ENCODE measurements at places on chromosomes 16 and 17.
A peak's percentile ranks its signal among the peaks of the same experiment; 100 is the strongest.

DNA sequence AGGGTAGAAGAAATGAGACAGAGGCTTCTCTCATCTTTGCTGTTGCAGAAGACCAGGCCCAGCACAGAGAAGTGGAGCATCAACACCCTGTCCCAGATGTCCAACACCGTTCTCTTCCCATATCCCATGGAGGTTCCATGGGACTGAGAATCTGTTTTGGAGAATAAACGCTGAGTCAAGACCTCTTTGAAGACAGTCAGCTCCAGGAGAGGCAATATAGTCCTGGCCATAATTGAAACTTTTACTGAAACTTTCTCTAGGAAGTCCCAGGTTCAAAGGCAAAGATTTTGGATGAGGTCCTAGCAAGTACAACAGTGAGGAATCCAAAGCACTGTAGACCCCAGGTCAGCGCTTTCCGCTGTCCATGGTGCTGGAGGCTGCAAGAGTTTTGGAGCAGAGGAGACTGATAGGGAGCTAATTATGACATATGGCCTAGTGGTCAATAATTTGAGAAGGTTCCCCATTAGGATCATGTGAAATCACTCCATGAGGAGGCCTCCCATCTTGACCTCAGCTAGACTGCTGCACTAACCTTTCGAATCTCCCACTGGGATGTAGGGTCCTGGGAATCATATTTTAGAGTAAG, 36.0 kb downstream of the OSBPL7 start:
- DNase-seq = peak; percentile 45

- DNase-seq = no peak
Observed at GRCh38 chr17:30398328-30399041, 19.8 kb downstream of the CPD start.

DNA sequence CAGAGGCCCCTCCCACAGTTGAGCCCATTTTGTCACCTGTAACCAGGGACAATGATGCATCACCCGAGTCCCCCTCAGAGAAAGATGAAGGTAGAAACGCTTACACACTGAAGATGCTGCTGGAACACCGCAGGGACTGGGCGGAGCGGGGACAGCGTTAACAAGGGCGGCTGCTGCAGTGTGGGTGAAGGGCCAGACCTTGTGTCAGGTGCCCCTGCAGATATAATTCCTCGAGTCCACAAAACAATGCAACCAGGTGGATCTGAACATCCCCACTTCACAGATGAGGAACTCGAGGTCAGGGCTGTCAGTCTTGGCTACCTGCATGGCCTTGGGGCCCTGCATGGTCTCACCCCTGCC, 6.3 kb upstream of the MAPK7 start:
- no peak for DNase-seq

DNA sequence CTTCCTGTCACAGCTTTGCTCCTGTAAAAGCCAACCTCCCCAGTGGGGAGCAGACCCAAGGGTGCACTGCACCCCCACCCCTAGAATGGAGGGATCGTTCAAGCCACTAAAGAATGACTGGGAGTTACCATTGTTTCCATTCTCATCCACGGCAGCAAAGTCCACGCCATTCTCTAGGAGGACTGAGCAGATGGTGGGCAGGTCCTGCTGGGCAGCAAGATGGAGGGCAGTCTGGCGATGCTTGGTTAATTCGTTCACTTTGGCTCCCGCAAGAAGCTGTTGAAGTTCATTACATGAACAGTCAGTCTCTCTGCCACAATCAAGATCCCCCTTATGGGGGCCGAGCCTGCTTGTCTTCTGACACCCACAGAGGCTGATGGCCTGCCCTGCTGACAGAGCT, 30.8 kb downstream of the CYB5D2 start:
- DNase-seq = no peak

DNA sequence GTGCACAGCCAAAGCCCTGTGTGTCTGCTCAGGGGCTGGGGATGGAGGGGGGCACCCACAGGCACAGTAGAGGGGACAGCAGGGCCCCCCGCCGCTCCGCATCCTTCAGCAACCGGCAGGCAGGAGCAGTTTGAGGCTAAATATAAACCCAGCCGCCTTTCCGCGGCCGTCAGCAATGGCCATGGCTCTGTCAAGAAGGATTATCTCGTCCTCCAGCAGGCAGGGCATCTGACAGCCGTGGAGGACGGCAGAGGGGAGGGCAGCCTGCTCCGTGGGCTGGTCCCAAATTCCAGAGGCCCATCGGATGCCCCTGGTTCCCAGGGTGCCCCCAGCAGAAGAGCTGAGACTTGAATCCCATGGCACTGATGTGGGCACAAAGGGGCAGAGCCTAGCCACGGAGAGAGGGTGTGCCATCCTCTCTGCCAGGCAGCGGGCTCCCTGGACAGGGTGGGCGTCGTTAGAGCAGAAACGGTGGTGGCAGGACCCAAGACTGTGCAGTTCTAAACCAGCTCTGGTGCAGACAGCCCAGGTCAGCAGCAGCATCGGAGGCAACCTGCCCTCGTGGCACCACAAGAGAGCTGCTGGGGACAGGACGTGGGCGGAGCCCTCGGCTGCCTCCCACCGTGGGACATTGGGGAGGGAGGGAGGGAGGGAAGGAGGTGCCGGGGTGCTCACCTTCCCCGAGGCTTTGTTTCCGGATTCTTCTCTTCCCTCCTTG, 198.8 kb upstream of the CIBAR2 start:
- DNase-seq = no peak

- DNase-seq = no peak
Observed at GRCh38 chr17:72535346-72535745, 414.5 kb downstream of the SOX9 start.

DNA sequence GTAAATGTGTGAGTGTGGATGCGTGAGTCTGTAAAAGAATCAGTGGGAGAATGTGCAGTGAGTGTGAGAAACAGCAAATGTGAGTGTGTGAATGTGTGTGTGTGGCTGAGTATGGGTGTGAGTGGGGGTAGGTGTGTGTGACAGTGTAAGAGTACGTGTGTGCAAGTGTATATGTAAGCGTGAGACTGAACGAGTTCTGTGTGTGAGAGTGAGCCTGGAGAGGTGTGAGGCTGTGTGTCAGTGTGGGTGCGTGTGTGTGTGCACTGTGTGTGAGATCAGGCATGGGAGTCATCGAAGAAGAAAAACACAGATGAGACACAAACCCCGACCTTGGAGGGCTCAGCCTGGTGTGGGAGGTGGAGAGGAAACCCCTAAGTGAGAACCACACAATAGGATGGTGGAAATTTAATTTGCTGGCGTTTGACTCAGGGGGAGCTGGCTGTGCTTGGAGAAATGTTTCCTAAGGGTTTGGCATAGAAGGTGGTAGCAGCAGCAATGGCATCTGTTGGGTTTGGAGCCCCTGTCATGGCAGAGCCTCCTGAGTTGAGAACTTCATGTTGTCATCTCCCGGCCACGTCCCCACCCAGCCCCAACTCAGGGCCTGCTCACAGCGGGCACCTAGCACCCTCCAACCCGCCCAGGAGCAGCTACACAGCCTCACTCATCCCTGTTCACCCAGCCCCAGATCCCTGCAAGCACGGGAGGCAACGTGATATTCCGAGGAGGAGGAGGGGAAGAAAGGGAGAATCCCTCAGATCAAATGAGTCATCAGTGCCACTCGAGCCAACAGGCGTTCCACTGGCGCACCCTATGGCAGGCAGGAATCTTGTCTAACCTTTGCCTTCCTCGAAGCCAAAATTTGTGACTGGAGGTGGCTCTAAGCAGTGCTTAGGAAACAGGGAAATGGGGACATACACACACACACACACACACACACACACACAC, 14.3 kb upstream of the NUBP1 start:
- no peak for DNase-seq

GRCh38 chr16:17330044-17330443, 140.7 kb downstream of the XYLT1 start:
- no peak for DNase-seq

- no peak for DNase-seq
Observed at GRCh38 chr17:18173740-18174139, 9.9 kb upstream of the ALKBH5 start.

- peak; percentile 26 for DNase-seq
Observed at GRCh38 chr17:16989230-16989952, 17.5 kb upstream of the TNFRSF13B start.

- no peak for DNase-seq
Observed at GRCh38 chr17:67950945-67951344, 45.3 kb downstream of the C17orf58 start.

GRCh38 chr16:88503374-88503770, 50.3 kb downstream of the ZFPM1 start:
- DNase-seq = no peak

DNA sequence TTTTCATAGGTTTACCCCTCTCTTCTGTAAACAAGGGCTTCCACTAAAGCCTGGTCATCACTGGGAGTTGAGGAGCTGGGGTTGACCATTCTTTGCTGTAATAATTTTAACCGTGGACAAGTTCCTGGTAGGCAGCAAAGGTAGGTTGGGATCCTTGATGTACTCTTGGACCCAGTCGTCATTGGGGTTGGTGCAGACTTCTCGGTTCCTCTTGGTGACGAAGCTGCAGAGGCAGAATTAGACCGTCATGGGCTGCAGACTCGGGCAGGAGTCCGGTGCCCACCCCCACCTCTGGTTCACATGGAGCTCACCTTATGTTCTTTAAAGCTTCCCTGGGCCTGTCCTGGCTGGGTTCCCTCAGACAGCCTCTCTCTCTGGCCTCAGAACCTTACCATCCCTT, 3.8 kb downstream of the CCL16 start:
- DNase-seq = no peak

DNA sequence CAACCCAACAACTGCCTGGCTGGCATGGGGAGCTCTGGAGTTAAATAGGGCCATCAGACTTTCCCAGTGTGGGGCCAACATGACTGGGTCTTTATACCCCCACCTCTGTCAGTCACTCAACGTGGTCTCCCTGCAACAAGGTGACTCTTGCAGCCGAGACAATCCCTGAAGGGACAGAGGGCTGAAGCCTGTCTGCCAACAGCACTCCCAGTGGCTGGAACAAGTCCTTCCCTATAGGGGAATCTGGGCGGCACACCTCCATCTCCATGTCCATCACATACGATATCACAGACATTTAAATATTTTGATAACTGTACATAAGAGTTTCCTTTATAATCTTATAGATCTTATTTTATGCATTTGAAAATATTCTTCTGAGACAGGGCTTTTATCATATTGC, 4.8 kb upstream of the MAPT start:
- peak; percentile 13 for DNase-seq

DNA sequence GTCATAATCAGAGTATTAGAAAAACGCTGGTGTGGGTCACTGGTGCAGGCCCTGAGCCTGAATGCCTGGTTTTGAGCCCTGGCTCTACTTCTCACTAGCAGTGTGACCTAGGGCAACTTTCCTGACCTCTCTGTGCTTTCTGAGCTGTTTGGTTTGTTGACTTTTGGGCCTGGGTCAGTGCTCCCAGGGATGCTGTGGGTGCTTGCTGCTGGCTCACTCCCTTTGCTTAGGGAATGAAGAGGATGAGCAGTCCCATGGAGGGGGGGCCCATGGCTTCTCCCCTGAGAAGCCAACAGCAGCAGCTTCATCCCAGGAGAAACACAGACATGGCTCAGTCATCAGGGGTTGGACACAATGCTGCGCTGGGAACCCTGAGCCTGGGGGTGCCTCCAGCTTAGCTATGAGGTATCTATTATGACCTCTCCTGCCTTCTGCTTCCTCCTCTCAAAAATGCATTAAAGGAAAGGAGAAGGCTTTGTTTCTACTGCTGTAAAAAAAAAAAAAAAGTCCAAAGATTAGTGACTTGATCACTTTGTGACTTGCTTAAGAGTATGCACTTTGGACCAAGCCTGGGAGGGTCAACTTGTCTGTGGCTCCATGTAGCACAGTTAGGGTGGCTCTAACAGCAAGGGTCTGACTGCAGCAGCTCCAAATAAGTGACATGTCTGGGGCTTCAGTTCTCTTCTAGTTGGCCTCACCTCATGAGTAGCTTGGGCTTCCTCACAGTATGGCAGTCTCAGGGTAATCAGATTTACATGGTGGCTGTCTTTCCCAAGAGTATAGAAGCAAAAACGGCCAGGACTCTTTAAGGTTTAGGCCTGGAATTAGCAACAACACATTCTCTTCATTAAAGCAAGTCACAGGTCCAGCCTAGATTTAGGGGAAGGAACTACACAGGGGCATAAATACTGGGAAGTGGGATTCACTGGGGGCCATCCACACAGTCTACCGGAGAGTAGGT, 13.0 kb downstream of the NKD1 start:
- no peak for DNase-seq

DNA sequence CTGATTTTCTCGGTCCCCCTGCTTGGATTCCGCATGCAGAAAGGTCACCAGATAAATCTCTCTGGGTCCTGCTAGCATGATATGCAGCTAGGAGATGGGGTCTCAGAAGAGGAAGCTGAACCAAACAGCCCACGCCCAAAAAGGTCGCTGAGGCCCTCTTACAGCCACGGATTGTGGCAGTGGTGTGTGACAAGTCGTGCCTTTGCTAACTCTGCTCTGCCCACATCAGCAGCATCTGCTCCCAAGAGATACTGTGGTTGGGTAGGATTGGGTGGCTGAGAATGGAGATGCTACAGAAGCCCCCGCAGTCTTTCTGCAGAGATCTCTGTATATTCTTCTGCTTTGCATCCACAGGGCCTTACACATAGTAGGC, 15.2 kb upstream of the SKAP1 start:
- no peak for DNase-seq

DNA sequence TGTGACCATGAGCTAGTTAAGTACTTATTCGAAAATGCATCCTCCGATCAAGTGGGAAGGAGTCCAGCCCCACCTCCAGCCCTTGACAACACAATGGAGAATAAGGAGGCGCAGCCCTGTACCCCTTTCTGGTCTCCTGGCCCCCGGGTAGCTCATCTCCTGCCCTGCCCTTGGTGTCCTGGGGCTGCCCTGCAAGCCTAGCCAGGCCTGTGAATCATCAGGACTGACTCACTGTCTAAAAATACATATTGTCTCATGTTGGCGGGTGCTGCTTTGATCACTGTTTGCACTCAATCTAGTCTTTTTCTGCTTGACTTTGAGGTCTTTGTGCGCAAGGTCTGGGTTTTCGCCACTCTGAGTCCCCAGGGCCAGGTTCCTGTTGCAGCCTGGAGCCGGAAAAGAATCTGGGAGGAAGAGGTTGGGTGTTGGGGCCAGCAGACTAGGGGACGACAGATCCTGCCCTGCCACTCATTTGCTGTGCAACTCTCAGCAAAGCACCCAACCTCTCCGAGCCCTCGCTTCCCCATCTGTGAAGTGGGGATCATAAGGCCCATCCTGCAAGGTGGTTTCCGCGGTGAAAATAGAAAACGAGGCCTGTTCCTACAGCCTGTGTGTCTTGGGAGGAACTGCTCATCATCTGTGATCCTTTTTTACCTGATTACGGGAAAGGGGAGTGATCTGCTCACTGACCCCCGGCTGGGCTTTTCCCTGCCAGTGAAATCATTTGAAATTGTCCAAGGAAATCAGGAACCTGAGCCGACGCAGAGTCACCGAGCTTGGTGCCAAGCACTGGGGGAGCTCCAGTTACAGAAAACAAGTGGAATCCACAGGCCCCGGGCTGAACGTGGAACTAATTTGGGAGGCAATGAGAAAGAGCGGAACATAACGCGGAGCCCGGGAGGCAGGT, 230.4 kb downstream of the PARN start:
- DNase-seq = peak; percentile 46

GRCh38 chr17:8900626-8901585, 33.4 kb upstream of the PIK3R6 start:
- DNase-seq = no peak

Data from suppressor macrophage treated with lipopolysaccharide for 1 hour (primary cell).